ENCODE measurements at places on chromosomes 2 and 18.
A peak's percentile ranks its signal among the peaks of the same experiment; 100 is the strongest.

DNA sequence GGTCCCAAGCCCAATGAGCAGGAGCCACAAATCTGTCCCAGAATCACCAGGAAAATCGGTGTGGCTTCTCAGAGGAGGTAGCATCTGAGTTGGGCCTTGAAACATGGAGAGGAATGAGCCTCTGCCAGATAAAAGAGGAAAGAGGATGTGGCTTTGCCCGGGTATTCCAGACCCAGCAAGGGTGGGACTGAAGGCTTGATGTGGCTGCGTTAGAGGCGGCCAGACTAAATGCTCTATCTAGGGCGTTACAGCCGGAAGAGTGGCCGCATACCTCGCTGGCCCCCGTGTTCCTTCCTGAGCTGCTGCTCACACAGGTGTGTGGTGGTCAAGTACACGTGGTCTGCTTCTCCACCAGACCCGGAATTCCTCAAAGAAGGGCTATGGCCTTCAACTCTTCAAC, 33.9 kb upstream of the POMC start:
- no peak for DNase-seq

DNA sequence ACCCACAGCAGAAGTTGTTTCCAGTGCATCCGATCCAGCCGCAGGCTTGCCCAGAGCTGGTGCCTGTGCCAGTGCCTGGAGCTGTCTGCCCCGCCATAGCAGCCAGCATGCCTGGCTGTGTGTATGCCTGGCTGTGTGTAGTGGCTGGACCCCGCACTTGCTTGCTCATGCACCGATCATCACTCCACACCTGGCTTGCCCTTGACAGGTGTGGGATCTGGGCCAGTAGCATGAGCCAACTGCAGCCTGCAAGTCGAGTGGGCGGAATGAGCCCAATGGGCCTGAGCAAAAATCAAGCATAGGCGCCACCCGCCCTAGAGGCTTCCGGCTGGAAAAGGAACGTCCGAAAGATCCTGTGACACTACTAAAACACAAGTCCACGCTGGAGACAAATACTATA, 74.5 kb downstream of the EPB41L3 start:
- peak; percentile 49 for DNase-seq

DNA sequence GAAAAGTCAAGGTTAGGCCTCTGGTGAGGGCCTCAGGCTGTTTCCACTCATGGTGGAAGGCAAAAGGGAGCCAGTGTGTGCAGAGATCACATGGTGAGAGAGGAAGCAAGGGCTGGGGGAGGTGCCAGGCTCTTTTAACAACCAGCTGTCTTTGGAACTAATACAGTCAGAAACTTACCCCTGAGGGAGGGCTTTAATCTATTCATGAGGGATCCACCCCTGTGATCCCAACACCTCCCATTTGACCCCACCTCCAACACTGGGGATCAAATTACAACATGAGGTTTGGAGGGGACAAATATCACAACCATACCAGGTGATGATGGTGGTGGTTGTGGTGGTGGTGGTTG, 10.9 kb downstream of the POLI start:
- no peak for DNase-seq

DNA sequence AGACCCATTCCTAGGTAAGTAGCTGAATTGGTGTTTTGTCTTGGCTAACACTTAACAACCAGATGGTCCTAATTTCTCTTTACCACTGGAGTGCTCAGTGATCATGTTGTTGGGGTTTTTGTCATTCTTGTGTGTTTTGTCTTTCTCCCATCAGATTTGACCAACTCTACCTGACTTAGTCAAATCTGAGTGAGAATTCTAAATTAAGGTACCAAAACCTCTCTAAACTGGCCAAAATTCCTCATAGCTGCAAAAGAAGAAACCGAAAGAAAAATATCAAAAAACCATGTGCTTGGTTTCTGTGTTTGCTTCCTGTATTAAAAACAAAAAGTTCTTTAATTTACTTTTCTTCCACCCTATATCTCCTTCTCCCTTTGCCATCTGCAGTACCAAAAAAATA, 350.7 kb upstream of the SPHKAP start:
- no peak for DNase-seq
